ENCODE measurements at places on chromosomes 16 and 17. TPM values are rescaled to one million over a fixed set of nuclear protein-coding genes. Genes with fewer than 3 reads are reported as not detected.

DNA sequence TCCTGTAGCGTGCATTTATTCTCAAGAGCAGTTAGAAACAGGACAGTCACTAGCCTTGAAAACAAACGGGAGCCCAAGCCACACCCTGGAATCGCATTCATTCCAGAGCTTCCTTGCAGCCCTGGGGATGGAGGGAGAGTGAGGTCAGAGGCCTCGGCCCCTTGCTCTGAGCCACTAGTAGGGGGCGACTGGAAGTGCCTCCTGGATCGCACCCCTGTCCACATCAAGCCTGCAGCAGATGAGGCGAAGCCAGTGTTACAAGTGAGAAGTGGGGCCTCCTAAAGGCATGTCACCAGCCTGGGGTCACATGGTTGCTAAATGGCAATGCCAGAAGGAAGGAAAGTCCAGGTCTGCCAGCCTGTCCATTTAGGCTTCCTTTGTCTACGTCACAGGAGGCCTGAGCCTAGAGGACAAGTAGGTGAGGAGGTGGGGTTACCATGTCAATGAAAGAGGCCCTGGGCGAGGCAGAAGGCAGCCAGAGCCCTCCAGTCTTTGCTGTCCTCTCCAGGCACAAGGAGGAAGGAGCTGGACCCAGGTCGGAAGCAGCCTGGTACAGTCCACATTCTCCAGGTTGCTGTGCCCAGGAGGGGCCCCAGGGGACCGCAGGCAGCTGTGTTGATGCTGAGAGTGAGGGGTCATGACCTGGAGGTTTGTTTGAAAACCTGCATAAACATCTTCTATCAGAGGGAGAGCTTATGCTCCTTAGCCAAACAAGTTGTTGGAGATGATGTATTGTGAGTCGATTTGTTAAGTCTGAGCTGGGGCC lies 3.0 kb upstream of the RCVRN start:
- no peak for DNase-seq

DNA sequence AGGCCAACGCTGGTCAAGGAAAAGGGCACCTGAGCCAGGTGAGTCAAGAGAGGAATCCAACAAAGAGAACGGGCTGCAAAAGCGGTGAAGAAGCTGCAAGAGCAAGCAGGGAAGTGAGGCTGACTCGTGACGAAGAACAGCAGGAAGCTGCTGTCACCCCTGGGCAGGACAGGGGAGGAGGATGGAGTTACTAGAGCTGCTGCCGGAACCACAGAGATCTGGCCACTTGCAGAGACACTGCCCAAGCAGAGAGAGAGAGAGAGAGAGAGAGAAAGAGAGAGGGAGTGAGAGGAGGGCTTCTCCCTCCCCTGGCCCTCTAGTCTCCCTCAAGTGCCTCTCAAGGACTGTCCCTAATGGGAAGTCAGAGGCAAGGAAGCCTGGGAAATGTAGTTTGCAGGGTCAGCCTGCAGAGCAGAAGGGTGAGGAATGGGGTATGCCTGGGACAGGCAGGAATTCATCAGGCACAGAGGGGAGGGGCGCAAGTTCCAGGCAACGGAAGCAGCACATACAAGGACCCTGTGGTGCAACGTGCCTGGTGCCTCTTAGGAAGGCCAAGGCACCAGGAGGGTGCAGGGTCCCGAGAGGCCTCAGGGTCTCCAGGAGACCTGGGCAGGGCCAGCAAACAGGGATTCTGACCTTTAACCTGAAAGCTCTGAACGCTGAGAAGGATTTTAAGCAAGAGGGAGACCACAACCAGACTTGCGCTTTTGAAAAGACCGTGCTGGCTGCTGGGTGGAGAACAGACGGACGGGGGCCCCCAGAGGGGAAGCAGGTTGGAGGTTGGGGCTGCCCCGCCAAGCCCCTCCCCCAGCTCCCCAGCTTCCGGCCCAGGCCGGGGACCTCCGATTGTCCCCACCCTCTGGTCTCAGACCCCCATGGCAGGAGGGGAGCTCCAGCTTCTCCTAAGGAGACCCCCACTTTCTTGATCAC lies 45.8 kb upstream of the CIBAR2 start:
- DNase-seq, result peak; percentile 63

DNA sequence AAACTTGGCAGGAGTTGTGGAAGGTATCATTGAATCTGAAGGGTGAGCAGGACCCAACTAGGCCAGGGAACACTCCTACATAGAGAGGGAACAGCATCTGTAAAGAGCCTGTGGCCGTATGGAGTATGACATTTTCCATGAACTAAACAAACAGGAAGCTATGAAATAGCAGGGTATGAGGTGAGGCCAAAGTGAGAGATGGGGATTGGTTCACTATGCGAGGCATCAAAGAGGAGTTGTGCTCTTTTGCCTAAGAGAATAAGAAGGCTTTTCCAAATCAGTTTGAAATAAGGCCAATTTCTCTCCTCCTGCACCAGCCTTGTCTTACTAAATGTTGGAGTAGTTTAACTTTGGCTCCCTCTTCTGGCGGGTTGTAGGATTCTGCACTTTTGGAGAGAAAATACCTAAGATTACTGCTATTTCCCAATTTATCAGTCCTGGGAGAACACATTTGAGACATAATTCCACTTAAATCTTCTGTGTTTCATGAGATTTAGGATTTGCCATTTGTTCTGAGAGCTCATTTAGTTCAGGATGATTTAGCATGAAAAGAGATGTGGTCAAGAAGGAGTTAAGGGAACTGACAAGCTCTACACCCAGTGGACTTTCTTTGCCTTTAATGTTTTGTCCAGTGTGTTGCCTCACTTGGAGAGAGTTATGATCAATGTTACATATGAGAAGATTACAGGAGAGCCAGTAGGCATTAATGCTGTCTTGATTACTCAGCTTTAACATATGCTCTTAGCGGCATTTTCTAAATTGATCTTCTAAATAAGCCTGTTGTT lies 55.4 kb downstream of the TNRC6C start:
- peak; percentile 35 for DNase-seq

GRCh38 chr17:52660692-52661091 lies 502.2 kb upstream of the CA10 start:
- DNase-seq, result no peak

DNA sequence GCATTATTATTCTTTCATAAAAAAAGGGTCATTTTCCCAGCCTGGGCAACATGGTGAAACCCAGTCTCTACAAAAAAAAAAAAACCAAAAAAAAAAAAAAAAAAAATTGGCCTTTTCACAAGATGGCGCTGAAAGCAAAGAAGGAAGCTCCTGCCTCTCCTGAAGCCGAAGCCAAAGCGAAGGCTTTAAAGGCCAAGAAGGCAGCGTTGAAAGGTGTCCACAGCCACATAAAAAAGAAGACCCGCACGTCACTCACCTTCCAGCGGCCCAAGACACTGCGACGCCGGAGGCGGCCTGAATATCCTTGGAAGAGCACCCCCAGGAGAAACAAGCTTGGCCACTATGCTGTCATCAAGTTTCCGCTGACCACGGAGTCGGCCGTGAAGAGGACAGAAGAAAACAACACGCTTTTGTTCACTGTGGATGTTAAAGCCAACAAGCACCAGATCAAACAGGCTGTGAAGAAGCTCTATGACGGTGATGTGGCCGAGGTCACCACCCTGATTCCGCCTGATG lies 4.9 kb upstream of the PGAP6 start:
- DNase-seq, result no peak

GRCh38 chr16:4046221-4046620 lies 70.0 kb downstream of the ADCY9 start:
- no peak for DNase-seq

- no peak for DNase-seq
These were observed 4.3 kb upstream of the HSF5 start for GRCh38 chr17:58492238-58493121.

- no peak for DNase-seq
These were observed 169.5 kb downstream of the STX8 start for GRCh38 chr17:9406046-9406606.

- no peak for DNase-seq
These were observed 20.5 kb downstream of the CDIP1 start for GRCh38 chr16:4517812-4518680.

DNA sequence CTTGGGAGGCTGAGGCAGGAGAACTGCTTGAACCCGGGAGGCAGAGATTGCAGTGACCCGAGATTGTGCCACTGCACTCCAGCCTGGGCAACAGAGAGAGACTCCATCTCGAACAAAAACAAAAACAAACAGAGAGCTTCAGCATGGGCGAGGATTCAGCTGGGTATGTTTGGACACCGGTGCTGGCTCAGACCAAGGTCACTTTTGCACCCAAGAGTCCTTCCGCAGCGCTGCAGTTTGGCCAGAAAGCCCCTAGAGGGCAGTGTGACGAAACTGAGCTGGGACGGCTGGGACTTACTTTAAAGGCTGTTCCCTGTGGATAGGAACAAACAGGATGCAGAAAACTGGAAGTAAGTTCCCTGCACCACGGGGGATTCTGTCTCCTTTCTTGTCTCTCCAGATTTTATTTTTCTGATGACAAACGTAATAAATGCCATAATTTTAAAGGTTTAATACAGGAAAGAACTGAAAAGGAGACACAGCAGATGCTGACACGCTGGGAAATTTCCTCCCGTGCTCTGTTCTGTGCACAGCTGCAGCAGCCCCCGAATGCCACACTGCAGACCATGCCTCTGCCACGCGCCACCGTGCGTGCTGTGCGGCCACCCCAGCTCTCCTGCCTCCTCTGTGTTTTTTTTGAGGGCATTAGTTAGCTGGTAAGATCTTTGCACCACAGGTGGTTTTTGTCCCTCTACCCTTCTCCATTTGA lies 25.2 kb upstream of the USP36 start:
- peak; percentile 58 for DNase-seq

DNA sequence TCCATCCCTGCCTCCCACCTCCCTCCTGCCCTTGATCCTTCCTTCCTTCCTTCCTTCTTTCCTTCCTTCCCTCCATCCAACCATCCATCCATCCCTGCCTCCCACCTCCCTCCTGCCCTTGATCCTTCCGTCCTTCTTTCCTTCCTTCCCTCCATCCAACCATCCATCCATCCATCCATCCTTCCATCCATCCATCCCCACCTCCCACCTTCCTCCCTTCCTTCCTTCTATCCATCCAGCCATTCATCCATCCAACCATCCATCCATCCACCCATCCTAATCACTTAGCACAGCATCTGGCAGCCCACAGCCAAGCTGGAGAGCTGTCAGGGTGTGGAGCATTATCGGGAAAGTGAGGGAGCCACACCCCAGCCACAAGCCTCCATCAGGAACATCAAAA lies 54.5 kb downstream of the TK2 start:
- no peak for DNase-seq

GRCh38 chr17:79619196-79619595 lies 8.3 kb upstream of the RBFOX3 start:
- no peak for DNase-seq

- DNase-seq, result no peak
These were observed 40.9 kb upstream of the KCNJ16 start for GRCh38 chr17:70034158-70034557.

GRCh38 chr17:80916246-80916645 lies 75.4 kb upstream of the CHMP6 start:
- DNase-seq, result no peak

DNA sequence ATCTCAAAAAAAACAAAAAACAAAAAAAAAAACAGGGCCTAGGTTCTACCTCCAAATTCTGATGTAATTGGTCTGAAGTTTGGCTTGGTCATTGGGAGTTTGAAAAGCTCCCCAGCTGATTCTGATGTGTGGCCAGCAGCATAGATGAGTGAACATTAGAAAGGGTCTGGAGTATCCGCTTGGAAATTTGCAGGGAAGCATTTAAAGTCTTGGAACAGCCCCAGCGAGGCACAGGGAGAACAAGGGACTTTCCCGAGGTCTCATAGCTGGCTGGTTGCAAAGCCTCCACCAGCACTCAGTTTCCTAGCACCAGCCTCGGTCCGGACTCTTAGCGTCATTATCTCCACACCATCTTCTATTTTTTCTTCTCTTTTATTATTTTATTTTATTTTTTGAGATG lies 70.8 kb downstream of the RAB11FIP4 start:
- DNase-seq, result no peak

DNA sequence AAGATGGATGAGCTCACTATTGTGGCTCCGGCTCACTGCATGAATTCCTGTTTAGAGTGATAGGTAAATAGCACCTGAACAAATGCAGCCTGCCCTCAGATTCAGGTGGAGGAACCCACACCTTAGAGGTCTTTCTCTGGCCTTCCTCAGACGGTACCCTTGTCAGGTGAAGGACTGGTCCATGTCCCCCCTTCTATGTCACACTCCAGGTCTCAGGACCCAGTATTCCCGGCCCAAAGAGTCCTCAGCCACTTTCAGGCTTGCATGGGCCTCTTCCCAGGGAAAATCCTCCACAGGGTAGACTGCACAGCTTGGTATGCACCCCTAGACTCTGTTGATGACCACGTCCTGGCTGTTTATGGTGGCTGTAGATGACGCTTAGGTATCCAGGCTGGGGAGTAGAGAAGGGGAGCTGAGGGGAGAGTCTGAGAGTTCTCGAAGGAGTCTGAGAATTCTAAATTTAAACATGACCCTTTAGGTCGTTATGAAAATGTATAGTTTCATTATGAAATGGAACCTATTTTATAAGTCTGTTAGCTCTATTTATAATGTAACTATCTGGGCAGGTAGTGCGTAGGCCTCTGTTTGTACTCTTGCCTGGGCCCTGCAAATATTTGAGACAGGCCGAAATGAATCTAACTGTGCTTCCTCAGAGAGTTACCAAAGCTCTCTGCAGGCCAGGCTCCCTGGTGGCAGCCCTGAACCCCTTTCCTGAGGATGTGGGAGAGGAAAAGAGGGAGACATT lies 32.5 kb upstream of the CCR7 start:
- no peak for DNase-seq

DNA sequence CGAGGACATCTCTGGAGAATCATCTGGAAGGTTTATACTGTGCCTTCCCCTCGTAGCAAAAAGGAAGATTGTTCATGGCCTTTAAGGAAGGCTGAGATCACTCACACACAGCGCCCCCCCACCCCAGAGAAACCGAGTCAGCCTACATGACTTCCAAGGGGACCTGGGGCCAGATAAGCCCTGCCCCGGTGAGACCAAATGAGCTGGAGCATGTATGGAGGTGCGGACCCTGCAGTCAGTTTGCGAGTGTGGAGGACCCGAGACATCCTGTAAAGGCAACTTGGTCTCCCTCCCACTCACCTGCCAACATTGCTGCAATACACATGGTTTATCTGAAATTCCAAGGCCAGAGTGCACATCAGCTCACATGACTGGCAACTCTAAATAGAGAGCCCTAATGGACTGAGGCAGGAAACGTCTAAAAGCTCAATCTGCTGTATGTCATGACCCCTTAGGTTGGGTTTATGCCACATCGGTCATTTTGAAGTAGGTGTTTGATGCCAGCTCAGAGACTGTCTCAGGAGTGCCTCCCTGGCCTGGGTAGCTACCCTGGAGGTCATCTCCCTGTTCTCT lies 233.6 kb downstream of the CPPED1 start:
- no peak for DNase-seq

SPATA32 gene
- total RNA-seq, result 0.20 TPM

RGS11 gene
- not detected for total RNA-seq

BIRC5 gene
- total RNA-seq, result 2.7 TPM

CDRT4 gene
- 21.0 TPM for total RNA-seq
